BE2C (cell line): ENCODE measurements at places on chromosomes 12 and 14.
A peak's percentile ranks its signal among the peaks of the same experiment; 100 is the strongest.

DNA sequence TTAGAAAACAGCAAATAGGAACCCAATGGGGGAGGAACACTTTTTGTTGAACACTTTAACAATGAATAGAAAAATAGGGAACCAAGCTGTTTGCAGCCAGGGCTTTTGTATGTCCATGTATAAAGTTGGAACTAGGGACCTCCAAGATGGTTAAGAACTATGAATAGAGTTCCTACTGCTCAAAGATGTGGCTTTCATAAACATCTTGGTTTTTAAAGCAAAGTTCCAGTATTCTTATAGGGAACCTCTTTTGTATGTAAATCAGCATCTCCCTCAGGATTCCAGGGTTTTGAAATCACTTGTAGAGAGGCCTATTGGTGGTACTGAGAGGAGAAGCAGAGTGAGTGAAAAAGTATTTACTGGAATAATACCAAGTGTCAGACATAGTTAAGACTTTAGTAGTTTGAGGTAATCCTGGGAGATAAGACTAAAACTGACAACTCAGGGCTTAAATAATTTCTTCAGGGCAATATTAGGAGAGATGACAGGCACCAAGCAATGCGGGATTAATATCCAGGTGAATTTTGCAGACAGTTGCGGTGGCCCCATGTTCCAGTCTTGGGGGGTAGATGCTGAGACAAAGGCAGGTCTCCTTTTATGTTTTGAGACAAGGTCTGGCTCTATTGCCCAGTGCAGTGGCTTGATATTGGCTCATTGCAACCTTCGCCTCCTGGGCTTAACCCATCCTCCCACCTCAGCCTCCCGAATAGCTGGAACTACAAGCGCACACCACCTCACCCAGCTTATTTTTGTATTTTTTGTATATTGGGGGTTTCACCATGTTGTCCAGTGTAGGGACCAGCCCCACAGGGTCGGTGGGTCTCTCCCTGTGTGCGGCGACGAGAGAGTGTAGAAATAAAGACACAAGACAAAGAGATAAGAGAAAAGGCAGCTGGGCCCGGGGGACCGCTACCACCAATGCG, 10.4 kb upstream of the EID3 start:
- no peak for DNase-seq

DNA sequence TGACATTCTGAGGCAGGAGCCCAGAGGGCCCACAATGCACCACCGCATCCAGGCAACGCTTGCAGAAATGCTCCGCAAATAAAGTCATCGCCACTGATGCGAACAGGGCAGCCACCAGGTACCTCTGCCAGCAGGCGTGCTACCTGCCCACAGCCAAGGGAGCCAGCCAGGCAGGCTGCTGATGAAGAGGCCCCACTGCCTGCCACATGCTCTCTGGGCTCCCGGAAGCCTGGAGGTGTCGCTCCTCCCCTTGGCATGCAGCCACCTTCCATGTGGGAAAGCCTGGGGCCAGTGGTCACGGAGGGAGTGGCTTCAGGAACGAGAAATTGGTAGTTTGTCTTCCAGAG, 14.7 kb downstream of the GPR132 start:
- DNase-seq, result peak; percentile 85

DNA sequence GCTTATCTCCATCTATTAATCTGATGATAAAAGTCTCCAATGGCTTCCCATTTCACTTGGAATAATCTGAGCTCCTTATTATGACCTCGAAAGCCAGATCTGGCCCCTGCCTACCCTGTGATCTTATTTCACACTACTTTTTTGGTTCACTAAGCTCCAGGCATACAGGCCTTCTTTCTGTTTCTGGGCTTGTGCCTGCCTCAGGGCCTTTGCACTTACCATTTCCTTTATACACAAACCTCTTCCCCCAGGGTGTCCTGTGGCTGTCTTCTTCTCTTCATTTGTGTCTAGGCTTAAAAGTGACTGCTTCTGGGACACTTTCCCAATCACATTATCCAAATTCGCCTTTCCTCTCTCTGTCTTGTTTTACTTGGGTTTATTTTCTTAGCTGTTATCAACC, 478.8 kb downstream of the LRIG3 start:
- DNase-seq, result no peak

GRCh38 chr14:96710060-96710666, 87.0 kb upstream of the VRK1 start:
- DNase-seq, result no peak

DNA sequence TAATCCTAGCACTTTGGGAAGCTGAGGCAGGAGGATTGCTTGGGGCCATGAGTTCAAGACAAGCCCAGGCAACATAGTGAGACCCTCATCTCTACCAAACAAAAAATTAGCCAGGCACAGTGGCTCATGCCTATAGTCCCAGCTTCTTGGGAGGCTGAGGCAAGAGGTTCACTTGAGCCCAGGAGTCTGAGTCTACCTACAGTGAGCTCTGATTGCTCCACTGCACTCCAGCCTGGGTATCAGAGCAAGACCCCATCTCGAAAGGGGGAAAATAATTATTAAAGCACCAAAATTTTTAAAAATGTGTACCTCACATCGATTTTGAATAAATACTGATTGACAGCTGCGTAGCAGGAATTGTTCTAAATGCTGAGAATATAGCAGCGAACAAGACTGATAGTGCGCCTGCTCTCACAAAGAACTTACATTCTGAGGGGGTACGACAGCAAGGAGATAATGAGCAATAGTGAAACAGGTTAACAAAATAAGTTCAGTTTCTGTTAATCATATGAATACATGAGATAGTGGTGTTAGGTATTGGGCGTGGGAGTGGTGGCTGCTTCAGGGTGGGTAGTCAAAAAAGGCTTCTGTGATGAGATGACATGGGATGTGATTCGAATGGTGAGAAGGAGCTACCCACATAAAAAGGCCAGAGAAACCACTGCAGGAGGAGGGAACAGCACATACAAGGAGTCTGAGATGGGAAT, 19.6 kb downstream of the HCFC2 start:
- no peak for DNase-seq

DNA sequence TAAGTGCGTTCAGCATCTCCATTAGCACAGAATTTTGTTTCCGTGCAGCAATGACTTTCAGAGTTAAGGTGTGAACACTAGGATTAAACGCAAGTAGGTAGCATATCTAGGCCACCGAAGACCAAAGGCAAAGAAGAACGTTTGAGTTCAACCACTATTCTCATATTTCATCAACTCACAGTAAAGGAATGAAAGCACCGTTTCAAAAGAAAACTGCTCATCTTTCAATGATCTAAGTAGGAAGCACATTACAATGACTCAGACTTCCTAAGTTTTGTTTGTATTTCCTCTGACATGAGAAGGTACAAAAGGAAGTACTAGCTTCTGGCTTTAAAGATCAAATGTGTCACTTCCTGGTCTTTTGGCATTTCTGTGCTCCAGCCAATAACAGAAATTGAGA, 57.6 kb downstream of the ACADS start:
- DNase-seq, result no peak

DNA sequence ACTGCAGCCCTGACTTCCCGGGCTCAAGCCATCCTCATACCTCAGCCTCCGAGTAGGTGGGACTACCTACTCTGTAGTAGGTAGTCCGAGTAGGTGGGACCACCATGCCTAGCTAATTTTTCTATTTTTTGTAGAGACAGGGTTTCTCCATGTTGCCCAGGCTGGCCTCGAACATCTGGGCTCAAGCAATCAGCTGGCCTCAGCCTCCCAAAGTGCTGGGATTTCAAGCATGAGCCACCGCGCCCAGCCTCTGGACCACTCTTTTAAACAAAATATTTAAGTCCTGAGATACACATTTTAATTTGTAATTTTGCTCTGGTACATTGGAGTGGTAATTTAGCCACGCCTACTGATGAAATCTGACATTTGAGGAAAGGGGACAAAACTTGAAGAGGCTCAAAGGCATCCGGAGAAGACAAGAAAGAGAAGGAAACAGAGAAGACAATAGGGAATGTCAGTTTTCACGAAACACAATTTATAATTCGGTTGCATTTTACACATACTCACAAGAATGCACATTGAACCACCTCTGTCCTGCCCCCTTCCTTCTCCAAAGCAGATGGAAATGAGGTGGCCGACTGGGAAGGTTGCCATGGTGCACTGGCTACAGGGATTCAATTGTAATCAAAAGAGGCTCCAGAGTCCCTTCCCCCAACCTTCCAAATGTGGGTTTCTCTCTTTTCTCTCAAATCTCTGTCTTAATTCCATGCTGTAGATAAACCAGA, 9.7 kb upstream of the TUBA1A start:
- peak; percentile 56 for DNase-seq

GRCh38 chr12:57195611-57196371, 20.8 kb upstream of the NXPH4 start:
- DNase-seq, result no peak

- DNase-seq, result no peak
Observed at GRCh38 chr14:50232276-50232642, 881 bp upstream of the SOS2 start.
